AML-193 (cell line): ENCODE measurements at places on chromosomes 5 and 9.

DNA sequence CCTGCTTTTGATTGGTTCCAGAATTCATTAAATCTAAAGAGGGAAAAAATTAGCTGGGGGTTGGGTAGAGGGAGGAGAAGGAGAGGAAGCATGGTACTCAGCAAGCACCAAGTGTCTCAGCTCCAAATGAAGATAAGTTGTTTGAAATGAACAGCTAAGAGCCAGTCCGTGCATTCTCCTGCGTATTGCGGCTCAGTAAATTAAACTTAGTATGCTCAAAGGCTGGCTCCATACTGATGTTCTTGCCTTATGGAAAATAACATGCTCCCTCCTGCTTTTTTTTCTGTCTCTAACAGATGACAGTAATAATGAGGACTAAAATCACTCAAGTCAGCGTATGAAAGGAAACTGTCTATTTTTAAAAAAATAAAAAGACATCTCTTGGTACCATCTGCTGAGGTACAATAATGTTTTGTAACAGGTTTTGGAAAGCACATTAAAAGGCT is 161.0 kb downstream of the SPATA31D1 start:
- no peak for DNase-seq

DNA sequence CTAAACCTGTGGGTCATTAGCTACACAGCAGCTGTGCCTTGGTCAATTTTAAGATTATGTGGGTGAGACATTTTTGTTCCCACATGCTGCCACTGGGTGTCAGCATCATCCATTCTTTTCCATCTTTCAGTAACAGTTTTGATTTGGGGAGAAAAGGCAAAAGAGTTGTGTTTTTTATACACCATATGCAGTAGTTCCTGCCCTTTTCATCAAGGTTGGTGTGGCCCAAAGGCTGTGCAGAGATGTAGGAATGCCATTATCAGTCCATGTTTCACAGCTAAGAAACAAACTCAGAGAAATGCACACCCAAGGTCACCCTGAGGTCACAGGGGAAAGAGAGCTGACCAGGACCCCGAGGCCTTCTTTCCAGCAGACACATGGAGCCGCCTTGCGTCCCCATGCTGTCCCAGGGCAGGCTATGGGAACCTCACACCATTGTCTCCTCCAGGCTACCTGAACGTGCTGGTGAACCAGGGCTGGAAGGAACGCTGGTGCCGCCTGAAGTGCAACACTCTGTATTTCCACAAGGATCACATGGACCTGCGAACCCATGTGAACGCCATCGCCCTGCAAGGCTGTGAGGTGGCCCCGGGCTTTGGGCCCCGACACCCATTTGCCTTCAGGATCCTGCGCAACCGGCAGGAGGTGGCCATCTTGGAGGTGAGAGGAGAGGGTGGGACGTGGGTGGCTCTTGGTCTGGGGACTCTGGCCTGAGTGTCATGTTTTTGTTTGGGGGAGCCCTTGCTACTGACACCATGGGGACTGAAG is 27.8 kb upstream of the GRPEL2 start:
- peak; percentile 46 for DNase-seq

DNA sequence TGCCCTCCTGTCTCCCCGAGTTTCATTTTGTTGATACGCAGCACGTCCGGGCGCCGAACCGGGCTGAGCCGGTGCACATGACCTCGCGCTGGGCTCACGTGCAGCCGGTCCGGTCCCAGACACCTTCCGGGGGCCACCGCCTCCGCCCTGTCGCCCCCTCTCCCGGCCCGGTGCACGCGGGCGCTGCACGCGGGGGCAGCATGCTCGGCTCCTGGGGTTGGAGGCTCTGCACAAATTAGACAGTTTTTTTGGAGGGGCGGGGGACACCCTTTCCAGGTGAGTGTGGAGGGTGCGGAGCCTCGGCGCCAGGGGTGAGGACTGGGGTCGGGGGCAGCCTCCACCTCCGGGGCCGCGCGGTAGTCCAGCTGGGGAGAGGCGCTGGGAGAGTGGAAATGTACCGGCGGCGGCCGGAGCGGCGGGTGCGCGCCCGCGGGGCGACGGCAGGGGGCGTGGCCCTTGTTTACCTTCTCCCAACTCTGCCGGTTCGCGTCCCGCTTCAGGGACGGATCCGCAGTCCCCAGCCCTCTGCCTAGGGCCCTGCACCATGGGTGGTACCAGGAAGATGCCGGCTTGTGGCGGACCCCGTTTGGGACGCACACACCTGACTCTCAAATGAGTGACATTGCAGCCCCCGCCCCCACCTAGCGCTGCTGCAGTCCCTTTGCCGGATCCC is 1.1 kb downstream of the JADE2 start:
- DNase-seq = peak; percentile 73

- DNase-seq = no peak
These were observed 1865.4 kb downstream of the MAT2B start for GRCh38 chr5:165370794-165371193.

DNA sequence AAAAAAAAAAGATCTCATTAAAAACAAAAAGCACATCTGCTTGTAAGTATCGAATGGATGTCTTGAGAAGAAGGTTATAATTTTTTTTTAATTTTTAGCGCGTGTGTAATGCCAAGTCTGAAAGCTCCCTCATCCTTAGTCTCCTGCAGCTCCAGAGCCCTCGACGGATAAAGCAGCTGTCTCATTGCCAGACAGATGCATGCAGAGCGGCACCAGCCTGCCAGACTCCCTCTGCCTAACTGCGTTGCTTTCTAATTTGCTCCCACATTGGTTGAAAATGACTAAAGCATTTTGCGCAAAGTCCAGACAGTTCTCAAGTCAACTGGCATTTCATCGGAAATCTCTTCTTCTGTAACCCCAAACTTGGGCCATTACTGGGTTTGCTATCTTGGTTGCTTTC is 29.4 kb downstream of the OLFM1 start:
- no peak for DNase-seq

DNA sequence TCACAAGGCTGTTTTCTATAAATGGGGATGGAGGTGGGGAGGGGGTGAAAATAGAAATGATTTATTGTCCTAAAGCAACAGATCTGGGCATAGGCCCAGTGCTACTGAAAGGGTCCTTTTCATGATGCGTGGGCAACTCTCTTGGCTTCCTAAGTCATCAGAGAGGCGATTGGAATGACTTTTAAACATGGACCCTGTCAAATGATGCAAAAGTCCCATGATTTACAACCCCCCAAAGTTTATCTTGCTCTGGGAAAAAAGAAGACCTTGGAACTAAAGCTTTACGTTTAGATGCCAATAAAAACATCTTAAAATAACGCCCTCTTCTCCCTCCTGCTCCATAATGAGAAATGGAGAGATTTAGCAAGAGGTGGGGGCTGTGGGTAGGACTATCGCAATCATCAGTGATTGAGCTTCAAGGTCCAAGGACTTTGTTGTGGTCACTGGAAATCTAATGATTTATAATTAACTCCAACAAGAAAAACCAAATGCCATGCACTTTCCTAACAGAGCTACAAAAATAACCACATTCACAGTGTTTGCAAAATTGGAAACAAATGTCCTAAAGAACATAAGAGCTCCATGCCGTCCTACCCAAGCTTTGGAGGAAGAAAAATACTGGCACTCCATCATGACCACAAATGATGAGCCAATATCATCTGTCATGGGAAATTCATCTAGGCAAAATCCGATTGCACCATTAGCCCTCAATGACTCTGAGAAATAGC is 167.5 kb upstream of the CLINT1 start:
- no peak for DNase-seq

DNA sequence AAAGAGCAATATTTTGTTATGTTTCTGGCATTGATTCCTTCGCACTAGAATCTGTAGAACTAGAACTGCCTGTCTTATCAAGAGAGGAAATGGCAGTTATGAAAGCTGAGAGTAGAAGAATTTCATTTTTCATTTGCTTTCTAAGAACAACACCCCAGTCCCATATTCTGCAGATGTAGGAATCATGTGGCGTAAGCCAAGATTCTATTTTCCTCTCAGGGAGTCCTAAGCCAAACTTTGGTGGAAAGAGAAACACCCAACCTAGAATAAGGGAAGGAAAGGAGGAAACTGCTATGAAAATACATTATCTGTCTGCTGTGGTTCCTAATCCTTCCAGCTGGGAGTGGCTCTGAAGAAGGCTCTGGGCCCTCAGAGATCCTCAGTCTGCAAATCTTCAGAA is 1176.9 kb upstream of the C9orf72 start:
- DNase-seq = no peak

DNA sequence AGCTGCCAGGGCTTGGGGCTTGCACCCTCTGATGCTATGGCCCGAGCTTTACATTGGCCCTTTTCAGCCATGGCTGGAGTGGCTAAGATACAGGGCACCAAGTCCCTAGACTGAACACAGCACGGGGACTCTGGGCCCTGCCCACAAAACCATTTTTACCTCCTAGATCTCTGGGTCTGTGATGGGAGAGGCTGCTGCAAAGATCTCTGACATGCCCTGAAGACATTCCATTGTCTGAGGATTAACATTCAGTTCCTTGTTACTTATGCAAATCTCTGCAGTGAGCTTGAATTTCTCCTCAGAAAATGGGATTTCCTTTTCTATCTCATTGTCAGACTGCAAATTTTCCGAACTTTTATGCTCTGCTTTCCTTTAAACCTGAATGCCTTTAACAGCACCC is 337.0 kb upstream of the SMC2 start:
- no peak for DNase-seq

GRCh38 chr9:2663461-2664173 is 42.0 kb downstream of the VLDLR start:
- no peak for DNase-seq

DNA sequence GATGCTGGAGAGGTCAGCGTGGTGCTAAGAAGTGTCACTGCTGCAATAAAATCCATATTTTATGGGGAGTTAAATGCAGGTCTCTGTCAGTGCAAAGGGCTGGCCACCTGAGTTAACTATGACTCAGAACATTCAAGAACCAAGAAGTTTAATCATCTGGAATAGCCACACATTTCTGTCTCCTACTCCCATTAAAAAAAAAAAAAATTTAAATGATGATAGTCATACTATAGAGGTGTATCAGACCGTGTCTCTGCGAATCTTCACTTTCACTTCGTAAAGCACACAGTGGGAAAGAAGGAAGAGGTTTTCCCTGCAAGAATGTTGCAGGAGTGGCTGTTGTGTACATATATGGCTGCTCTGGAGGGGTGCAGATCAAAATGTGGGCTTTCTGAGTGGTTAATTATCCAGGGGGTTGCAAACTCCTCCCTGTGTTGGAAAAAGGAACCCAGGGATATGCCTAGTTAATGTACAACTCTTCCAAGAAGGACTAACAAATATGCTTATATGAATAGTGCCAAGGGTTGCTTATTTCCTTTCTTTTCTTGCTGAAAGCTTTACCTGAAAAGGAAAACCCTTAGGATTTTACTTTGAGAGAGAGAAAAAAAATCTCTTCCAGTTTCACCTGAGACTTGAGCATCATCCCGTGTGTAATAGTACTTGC is 1.5 kb downstream of the CDH6 start:
- no peak for DNase-seq

- DNase-seq = peak; percentile 8
These were observed 128.2 kb upstream of the NFIB start for GRCh38 chr9:14441976-14442651.

GRCh38 chr5:72817671-72818266 is 1.3 kb downstream of the TNPO1 start:
- DNase-seq = no peak

DNA sequence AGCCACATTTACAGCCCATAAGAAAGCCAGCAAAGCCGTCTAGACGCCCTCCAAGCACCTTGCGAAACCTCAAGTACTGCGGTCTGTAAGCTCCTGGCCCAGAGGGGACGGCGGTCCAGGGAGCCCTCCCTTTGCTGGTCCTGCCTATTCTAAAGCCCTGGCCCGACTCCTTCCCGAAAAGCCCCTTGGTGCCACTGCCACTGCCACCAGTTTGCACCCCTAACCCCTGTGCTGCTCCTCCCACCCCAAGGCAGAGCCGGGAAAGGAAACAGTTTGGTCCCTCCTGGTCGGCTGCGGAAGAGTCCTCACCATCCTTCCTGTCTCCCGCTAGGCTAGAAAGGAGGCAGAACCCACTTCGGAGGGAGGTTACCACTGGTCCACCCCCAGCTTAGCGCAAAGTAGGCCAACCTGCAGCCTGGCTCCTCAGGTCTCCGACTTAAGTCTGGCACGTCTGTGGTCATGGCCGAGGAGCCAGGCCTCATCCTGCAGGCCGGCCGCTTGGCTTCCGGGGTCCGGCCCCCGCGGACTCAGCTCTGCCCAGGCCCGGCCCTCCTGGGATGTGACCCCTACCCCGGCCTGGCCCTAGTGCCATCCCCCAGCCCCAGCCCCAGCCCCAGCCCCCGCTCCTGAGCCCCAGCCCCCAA is 916 bp downstream of the TOR1A start:
- peak; percentile 51 for DNase-seq

DNA sequence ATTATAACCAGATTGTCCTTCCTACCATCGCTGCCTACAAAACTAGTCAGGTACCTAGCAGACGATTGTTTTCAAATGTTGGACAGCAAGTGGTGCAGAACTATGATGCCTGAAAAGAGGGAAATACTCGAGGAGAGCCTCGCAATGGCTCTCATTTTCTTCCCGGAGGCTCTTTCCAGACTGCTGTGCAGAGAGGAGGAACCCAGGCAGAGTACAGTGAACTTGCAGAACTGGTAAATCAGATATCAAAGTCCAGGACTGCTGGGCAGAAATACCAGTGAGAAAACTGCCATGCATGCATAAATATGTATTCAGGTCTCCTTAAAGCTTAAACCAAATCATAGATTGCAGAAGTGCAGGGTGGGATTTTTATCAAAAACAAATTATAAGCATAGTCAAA is 26.4 kb upstream of the UGT3A1 start:
- no peak for DNase-seq

- no peak for DNase-seq
These were observed 162.1 kb downstream of the CWC27 start for GRCh38 chr5:64930672-64931318.
